CD8-positive, alpha-beta T cell (primary cell): ENCODE measurements at places on chromosomes 7 and 10. TPM values are rescaled to one million over a fixed set of nuclear protein-coding genes. Genes with fewer than 3 reads are reported as not detected.

DNA sequence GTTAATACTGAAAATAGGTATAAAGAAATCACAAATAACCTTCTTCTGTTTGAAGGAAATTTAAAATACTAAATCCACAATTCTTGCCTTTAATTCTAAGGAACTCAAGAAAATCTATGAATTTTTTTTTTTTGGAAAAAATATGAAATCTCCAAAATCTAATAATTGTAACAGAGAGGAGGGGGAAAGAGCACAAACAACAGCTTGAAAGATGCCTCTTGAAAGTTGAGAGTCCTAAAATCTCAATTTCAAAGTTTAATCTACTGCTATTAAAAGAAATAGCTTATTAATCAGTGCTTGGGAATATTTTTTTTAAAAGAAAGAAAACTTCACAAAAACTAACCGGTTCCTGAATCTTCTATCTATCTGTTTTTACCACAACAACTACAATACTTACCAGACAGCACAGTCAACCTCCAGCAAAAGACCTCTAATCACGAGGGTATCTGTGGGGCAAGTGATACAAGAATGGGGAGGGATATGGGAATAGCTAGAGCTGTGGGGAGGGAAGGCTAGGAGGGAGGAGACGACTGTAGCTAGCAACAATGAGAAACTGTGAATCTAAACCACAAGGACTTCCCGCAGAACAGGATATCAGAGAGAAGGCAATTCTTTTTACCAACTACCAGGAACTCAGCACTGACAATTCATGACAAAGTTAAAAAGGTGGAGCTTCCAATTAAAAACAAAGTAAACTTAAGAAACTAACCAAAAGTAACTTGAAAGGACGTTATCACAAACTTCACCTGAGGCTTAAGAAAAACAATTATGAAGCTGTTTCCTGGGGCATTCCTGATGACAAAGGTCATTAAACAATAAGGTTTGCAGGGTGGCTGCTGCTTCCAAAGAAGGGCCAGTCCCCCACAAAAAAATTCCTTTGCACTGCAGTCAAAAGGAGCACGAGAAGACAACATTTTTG lies at the start of gene USP54:
USP54 (minus strand) TSS at position 462 of the 919 bp plus-strand sequence. CDS start 15,684 bp downstream, outside the sequence.
- no peak for DNase-seq

GRCh38 chr10:122054048-122055025 lies 65.4 kb downstream of the TACC2 start:
- no peak for DNase-seq

DNA sequence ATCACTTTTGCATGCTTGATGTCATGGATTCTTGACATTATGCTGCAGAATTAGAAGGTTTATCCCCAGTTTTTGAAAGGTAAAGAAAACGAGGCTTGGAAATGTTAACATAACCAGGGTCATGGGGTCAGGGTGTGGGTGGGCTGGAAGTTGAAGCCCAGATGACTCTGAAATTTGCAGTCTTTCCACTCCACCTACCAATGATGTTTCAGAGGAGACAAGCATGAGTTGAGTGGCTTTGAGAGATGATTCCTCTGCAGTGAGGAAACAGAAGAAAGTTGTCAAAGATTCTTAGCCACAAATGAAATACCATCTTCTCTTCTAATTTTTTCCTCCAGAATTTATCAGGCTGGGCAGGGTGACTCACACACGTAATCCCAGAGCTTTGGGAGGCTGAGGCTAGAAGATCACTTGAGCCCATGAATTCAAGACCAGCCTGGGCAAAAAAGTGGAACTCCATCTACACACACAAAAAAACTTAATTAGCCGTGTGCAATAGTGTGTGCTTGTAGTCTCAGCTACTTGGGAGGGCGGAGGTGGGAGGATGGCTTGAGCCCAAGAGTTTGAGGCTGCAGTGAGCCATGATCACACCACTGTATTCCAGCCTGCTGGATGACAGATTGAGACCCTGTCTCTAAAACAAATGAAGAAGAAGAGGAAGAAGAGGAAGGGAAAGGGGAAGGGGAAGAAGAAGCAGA lies 239.1 kb upstream of the AUTS2 start:
- no peak for DNase-seq

DNA sequence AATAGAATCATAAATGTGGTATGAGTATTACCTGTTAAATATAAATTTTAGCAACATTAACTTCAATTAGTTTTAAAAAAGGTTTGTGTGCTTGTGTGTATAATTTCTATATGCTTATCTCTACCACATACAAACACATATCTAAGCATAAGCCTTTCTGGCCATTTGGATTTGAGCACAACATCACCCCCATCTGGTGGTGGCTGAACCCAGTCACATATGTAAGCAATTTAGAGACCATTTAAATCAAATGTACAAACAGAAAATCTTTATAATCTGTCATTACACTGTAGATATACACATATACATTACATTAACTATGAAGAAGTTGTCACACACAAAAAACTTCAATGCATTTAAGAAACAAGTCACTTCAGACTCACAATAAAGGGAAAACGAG lies 31.7 kb downstream of the GPR22 start:
- peak; percentile 47 for DNase-seq

DNA sequence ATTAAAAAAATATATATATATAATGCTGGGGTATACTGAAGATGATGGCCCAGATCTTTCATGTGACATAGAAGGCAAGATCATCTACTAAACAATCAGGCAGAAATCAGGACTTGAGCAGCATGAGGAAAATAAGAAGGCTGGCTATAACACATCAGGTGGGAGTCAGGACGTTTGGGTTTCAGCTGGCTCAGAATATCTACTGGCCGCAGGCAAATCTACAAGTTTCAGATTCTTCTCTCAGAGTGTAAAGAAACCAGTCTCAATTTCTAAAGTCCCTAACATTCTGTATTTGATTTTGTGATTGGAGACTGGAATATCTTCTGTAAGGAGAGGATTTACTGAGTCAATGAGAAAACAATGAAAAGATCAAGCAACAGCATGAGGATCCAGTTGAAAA lies 37.7 kb upstream of the FAM3C start:
- no peak for DNase-seq

DNA sequence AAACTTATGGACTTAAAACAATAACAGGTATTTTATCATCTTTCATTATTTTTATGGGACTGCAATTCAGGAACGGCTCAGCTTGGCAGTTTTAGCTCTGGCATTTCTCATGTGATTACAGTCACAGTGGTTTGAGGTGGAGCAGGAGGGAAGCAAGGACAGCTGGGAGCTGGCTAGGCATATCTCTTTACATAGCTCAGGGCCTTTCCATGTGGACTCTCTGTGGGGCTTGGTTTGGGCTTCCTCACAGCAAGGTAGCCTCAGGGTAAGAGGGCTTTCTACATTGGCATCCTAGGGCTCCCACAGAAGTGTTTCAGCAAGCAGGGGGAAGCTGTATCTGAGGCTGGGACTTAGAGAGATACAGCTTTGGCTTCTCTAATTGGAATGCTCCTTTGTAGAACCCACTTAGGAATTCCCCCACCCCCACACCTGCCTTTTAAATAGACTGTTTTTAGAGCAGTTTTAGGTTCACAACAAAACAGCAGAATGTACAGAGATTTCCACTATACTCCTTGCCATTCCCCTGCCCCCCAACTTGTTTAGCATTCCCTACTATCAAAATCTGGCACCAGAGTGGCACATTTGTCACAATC lies 26.6 kb upstream of the SDHAF3 start:
- no peak for DNase-seq

Gene CALCR
- not detected for total RNA-seq

DNA sequence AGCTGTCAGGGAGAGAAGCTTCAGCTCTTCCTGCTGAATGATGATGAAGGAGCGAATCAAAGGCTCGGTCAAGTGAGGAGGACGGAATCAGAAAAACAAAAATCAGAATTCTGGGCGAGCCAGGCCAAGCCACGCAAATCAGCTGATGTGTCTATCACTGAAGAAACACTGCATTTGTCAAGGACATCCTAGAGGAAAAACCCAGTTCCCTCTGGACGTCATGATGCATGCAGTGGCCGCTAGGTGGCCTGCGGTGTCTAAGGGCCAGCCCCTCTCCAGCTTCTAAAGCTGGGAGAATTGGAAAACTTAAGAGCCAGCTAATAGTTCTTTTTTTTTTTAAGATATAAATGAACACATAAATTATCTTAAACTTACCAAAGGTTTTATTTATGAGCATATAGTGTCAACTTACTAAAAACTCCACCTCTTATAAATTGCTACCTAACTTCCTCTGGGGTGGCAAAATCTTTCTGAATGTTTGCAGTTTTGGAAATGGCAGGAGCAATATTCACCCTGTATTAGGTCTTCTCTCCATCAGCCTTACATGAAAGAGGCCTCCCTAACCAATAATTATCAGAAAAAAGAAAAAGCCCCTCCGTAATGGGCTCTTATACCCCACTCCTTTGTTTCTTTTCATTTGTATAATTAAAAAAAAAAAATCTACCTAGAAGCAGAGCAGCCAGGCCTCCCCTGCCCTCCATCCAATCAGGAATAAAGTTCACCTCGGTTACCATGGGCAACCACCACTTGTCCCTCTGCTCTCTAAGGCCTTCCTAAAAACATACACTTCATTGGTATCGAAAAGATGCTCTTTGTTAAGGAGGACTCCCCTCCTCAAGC lies 186.8 kb downstream of the USP6NL start:
- DNase-seq, result no peak

Gene PPP1R9A
- 0.08 TPM for total RNA-seq

DNA sequence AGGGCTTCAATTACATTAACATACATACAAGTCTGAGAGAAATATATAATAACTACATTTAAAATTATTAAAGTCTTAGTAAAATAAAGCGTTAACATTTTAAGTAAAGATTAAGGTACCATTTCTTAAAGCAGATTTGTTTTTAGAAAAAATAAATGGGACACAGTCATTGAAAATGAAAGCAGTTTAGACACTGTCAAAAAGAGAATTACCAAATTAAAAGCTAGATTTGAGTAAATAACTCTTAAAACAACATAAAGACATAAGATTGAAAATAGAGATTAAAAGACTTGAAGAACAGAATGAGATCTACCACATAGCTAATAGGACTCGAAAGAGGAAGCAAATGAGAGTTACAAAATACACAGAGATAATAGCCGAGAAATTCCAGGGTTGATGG lies 562.2 kb upstream of the FOXK1 start:
- no peak for DNase-seq

DNA sequence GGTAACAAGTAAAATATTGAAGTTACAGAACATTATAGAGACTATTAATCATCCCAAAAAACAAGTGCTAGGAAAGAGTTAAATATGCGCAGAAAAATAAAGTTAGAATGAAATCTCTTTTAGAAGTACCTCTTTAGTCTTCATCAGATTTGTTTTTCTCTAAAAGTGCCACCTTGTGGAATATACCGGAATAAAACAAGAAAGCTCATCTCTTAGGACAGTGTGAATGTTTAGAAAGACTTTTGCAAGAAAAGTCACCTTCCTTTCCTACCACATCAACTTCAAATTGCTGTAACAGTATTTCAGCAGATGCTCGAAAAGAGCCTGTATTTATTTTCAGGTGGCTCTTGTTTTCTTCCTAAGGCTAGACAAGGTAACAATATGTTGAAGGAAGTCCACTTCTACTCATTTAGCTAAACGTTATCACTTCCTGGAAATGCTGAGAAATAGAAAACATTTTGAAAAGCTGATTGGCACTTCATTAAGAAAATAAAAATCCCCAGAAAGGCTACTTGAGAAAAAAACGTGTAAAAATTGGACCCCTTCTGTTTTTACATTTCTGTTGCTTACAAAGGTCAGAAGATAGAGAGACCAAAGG lies 19.8 kb upstream of the FAM133B start:
- no peak for DNase-seq

- DNase-seq, result no peak
These were observed 51.1 kb downstream of the KCTD7 start for GRCh38 chr7:66679633-66680244.

GRCh38 chr10:110345286-110345685 lies 40.6 kb upstream of the SMNDC1 start:
- DNase-seq, result no peak

DNA sequence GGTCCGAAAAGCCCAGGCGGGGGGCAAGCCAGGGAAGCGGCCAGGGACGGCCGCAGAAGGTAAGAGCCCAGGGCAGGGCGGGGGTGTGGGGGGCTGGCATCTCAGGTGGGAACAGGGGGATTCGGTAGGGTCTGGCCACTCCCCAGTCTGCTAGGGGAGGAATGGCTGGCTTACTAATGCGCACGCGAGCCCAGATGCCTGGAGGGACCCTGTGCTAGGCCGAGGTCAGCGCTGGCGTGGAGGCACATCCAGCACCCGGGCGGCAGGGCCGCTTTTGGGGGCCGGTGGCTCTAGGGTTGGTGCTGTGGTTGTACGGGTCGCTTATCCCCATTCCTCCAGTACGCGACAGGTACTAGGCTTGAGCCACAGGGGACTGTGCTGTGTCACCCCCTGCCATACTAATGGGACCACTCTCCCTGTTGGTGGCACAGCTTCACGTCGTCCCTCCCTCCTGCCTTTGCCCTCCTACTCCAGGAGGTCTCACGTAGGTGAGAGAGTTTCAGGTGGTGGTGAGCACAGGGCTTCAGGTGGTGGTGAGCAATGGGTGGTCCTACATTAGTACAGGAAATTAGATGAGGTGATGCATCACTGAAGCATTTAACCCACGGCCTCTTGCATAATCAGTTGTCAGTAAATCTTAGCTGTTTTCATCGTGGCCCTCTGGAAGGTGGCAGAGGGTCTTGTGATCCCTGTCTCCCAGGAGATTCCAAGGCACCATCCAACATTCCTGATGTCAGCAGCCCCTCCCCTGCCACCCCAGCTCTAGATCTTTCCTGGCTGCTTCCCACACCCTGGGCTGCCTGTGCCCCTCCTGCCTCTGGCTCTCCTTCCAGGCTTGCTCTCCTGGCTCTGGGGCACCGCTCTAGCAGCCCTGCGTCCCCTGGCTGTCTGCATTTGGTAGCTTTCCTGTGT lies 971 bp downstream of the AEBP1 start:
- DNase-seq, result no peak

DNA sequence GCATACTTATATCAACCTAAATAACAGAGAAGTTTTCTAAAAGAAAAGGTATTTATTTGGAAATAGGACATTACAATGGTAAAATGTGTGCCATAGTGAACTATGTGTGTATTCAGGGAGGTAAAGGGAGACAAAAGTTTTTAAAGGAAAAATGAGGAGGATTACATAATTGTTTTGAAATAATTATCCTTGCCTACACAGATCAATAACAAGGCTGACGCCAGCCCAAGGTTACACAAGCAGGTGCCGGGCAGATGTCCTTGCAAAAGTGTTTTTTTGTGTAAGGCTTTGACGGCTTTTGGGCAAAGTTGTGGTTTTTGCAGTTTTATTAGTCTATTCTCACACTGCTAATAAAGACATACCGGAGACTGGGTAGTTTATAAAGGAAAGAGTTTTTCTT lies 22.7 kb upstream of the SLC35B4 start:
- no peak for DNase-seq

DNA sequence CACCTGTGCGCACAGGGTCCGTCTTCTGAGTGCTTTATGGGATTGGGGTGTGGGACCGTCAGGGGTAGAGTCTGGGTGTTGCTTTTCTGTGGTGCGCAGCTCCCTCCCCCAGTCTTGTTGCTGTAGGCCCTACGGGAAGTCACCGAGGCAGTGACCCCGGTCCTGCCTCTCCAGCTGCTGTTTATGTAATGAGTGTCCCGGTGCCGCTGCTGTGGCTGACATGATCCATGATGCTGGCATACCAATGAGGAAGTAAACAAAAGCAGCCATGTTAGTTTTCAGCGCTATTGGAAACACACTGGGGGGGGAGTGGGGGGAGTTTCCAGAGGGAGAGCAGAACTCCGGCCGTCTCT lies 1.1 kb downstream of the TRIM8 start:
- DNase-seq, result peak; percentile 43

Gene HOXA6
- total RNA-seq, result not detected

Gene OPALIN
- total RNA-seq, result not detected
